Activated T-cell treated with anti-CD3 and anti-CD28 coated beads, Interleukin-2, amount 50 U/mL, for 72 hours (primary cell): ENCODE measurements at places on chromosomes 13 and 19.

- DNase-seq, result peak; percentile 67
Observed at GRCh38 chr13:94548821-94549231, 47.1 kb downstream of the TGDS start.

DNA sequence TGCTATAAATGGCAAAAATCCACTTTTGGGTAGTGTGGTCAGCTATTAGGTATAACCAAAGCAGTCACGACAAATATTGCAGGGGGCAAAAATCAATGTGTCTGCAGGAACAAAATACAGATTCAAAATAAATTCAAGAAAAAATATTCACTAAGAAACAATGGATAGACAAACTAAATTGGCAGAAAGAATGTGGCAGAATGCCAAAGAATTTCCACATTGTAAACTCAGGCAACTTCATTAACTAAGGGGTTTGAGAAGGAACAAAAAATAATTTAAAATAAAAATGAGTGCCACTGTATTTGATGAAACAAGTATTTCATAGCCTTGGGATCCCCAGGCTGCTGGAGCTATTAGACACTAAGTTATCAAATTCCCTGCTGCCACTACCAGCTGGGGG is 193.1 kb downstream of the VWA8 start:
- no peak for DNase-seq

DNA sequence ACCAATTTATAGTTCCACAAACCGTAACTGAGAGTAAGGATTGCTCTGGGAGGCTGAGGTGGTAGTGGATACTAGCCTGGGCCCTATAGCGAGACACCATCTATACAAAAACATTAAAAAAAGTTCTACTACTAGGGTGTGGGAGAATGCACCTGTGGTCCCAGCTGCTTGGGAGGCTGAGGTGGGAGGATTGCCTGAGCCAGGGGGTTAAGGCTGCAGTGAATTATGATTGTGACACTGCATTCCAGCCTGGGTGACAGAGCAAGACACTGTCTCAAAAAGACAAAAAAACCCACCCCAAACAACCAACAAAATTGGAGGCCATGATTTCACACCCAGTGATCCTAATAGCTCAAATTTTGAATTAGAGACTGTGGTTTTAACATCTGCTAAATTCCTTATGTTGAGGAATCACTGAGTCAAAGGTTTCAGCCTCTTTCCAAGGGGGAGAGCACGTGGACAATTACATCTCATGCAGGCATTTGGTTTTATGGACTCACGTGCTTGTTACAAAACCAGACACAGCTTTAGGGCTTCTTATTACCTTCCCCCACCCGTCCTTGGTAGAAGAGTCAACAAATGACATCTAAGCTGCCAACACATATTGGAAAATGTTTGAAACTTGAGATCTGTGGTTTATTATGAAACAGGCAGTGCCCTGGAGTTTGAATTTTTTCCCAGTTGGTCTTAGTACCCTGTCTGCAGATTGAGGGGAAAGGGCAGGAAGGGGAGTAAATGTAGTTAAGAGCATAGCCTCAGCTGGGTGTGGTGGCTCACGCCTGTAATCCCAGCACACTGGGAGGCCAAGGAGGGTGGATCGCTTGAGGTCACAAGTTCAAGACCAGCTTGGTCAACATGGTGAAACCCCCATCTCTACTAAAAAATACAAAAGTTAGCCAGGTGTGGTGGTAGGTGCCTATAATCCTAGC is 18.5 kb downstream of the CYP2A6 start:
- DNase-seq, result no peak

DNA sequence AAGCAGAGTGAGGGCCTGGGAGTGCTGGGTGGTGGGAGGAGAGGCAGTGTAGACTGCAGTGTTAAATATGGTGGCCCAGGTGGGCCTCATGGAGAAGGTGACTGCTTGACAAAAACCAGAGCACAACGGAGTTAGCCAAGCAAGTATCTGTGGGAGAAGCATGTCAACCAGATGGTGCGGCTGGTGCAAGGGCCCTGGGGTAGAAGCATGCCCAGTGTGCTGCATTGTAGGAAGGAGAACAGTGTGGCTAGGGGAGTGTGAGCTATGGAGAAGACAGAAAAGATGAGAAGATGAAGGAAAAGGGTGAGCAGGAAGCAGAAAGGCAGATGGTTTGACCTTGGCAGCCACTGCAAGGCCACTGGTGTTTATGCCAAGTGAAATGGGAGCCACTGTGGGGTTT is 2.2 kb upstream of the VSTM2B start:
- DNase-seq, result no peak

- DNase-seq, result no peak
Observed at GRCh38 chr13:19681517-19681916, 48.1 kb downstream of the MPHOSPH8 start.

GRCh38 chr19:13054626-13055212 is 47.9 kb downstream of the LYL1 start:
- no peak for DNase-seq

DNA sequence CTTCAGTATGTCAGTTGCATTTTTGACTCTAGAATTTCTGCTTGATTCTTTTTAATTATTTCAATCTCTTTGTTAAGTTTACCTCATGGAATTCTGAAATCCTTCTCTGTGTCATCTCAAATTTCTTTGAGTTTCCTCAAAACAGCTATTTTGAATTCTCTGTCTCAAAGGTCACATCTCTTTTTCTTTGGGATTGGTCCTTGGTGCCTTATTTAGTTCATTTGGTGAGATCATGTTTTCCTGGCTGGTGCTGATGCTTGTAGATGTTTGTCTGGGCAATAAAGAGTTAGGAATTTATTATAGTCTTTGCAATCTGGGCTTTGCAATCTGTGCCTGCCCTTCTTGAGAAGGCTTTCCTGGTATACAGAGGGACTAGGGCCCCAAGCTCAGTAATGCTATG is 18.5 kb upstream of the KBTBD7 start:
- no peak for DNase-seq

DNA sequence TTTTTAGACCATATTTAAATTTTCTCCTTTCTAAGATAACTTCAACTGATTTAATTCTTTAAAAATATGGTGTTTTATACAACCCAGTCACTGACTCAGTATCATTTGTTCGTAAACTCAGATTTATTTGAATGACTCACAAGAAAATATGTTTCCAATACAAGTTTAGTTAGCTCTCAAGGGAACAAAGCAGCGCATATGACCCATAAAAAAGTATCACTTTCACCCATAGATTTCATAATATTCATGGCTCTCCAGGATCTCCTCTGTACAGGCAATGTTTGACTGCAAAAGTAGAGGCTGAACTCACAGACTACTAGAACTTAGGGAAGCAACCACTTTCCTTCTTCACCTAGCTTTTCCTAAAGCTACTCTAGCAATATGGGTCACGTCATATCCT is 405.6 kb upstream of the PCDH9 start:
- DNase-seq, result no peak

GRCh38 chr13:42394711-42395085 is 122.7 kb downstream of the AKAP11 start:
- DNase-seq, result peak; percentile 38

GRCh38 chr19:29120466-29120865 is 92.5 kb downstream of the UQCRFS1 start:
- DNase-seq, result no peak

- DNase-seq, result no peak
Observed at GRCh38 chr13:53901593-53901992, 873.0 kb downstream of the OLFM4 start.

GRCh38 chr13:60627071-60627686 is 230.2 kb downstream of the TDRD3 start:
- DNase-seq, result peak; percentile 14

DNA sequence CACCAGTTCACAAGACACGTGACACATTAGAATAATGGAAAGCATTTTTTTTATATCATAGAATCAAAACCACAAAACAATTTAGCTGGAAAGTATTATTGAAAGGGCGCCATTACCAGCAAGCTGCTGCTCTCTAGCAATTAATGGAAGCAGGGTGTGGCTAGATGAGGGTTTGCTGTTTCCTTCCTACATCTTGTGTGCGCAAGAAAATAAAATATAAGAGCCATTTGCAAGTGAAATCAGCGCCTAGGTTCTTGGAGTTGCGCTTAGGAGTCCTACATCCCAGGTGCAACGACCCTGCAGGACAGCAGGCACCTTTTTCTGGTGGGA is 140.9 kb downstream of the ZNF536 start:
- DNase-seq, result no peak

DNA sequence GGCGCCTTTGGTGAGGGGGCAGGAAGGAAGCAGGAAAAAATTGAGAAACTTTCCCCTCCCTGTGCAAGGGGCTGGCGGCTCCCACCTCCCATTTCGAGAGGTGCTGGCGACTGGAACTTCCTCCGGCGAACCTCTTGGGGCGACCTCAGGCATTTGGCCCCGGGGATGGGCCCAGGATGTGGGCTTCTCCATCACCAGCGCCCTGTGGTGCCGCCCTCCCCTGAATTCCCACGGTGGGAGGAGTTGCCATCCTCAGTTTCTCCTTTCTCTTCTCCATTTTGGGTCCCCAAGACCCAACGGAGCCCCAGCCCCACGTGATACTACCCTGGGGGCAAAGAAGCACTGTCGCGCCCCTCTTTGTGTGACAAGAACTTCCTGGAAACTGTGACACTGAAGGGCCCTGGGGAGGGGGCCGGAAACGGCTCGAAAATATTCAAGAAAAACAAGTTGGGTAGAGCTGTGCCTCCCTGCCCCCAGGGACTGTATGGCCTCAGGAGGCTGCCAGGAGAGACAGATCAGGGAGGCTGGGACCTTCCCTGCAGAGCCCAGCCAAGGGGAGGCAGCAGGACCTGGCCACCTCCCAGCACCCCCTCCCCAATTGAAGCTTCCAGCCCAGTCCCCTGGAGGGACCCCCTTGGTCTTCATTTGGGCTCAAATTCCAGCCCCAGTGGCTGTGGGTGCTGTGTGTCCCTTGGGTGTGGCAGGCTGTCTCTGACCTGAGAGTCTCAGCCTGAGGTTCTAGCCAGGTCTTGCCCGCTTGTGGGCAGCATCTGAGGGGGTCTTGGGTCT is 16.2 kb upstream of the AP1M2 start:
- DNase-seq, result peak; percentile 78

- peak; percentile 4 for DNase-seq
Observed at GRCh38 chr13:77919246-77919920, 752 bp upstream of the EDNRB start.

GRCh38 chr13:35808846-35809245 is 322.3 kb downstream of the DCLK1 start:
- DNase-seq, result no peak

GRCh38 chr19:27865927-27866777 is 1346.8 kb downstream of the UQCRFS1 start:
- DNase-seq, result no peak

DNA sequence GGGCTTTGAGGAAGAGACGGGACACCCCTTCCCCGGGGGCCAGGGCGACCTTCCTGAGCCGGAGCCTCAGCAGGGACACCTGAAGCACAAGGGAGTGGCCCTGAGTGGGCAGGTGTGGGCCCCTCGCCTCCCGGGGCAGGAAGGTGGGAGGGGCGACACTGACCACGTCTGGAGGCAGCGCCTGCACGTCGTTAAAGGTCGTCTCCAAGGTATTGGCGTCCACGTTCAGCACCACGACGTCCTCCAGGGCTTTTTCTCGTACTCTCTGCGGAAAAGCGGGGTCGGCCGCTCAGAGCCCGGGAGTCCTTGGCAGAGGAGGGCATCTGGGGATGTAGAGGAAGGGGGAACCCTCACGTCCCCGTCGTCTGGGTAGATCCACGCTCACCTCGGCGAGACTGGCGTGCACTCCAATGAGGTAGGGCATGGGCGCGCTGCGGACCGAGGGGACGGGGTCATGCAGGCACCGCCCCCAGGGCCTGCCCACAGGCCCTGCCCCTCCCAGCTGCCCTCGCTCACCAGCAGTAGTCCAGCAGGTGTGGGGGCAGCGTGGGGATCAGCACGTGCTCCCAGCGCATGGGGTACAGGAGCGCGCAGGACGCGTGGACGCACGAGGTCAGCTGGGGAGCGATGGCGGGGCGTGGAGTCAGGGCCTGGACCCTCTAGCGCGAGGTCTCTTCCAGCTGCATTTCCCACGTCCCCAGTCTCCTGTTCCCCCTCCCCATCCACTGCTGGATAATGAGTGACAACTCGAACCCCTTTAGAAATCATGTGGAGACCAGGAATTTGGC is 6.1 kb downstream of the DENND1C start:
- DNase-seq, result no peak

GRCh38 chr13:102947745-102948405 is 102.0 kb downstream of the ERCC5 start:
- no peak for DNase-seq

DNA sequence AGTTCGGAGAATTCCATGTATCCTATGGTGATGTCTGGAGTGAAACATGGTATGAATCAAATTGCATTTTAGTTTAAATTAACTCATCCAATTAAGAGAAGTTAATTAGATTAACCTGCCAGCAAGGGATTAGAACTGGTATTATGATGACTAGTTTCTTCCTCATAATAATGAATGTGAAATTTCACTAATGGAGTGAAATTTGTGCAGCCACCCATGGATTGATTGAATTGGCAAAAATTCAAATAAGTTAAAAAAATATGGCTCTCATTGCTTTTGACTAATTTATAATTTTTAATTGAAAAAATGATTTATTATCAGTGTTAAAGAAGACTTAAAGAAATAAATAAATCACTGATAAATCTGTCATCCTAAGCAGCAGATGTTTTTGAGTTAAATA is 232.0 kb downstream of the KCNRG start:
- no peak for DNase-seq

DNA sequence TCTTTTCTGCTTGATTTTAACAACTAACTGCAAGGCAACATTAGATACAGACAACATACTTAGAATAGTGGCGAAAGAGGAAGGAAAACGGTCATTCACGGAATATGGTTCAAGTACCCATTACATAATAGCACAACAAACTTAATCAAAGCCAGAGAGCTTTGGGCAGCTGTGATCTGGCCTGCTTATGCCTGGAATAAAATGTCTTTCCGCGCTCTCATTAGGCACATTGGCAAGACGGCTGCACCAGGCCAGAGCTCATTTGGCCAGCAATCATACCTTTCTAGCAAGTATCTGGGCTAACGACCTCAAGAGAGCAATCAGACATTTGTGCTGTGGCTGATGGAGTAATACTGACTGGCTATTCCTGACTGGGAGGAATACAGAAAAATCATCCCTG is 112.8 kb downstream of the NALCN start:
- DNase-seq, result no peak

DNA sequence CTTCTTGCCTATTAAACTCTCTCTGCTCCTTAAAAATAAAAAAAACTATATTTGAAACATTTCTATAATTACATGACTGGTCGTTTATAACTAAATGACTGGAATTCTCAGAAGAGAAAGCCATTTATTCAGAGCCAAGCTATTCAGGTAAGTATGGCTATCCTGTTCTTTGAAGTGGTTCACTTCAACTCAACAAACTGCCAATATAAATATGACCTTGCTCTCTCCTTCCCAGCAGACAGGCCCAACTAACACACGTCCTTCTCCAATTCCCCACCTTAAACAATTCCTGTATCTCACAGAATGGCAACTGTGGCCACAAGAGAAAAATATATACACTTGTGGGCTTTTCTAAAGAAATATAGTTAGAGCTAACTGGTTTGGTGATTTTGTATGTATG is 153.9 kb downstream of the MIPEP start:
- no peak for DNase-seq

DNA sequence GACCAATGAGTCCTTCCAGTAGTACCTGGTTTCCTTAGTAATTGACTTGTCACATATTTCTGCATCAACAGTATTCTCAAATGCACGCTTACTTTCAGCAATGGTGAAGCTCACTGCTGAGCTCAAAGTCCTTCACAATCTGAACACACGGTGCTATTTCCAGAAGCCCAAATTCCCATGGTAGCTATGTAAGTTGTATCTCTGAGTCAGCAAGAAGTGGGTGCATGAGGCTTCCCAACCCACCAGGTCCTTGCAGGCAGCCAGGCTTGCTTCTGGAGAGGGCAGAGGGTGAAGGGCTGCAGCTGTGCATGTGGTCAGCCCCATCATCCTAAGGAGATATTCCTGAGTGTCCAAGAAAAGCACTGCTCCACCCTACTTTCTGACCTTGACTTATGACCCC is 25.7 kb downstream of the COL4A2 start:
- no peak for DNase-seq
